ENCODE measurements at places on chromosomes 2 and 18.
A peak's percentile ranks its signal among the peaks of the same experiment; 100 is the strongest.

DNA sequence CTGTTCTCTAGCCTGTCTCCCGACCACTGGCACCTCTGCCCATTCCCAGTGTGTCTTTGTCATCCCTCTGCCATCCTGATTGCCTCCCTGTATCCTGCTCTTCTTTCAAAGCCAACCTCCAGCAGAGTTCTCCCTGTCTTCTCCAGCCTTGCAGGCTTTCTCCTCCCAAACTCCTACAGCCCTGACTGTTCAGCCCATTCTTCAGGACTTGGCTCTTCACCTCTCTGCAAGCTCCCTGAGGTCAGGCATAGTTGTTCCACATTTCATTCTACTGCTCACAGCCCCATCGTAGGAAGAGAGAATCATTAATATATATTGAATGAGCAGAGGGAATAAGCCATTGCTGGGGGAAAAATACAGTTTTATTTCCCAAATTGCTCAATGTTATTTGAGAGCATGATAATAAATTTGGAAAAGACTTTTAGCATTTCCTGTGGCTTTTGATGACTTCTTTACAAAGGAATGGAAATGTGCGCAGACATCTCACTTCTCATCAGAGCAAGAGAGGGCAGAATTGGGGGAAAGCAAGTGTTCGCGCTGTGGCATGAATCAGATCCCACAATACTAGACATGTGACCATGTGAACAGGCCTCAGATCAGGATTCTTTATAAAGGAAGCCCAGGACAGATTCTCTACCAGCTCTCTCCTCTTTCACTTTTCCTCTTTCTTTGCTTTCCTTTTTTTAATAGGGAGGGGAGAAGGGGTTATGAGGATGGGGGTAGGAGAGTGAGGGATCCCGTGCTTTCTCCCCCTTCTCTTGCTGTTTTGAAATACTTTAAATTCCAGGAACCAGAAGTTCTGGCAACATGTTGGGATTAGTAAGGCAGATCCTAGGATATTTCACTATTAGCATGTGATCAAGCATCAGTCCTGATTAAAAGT lies 37.4 kb downstream of the EPAS1 start:
- DNase-seq: no peak

DNA sequence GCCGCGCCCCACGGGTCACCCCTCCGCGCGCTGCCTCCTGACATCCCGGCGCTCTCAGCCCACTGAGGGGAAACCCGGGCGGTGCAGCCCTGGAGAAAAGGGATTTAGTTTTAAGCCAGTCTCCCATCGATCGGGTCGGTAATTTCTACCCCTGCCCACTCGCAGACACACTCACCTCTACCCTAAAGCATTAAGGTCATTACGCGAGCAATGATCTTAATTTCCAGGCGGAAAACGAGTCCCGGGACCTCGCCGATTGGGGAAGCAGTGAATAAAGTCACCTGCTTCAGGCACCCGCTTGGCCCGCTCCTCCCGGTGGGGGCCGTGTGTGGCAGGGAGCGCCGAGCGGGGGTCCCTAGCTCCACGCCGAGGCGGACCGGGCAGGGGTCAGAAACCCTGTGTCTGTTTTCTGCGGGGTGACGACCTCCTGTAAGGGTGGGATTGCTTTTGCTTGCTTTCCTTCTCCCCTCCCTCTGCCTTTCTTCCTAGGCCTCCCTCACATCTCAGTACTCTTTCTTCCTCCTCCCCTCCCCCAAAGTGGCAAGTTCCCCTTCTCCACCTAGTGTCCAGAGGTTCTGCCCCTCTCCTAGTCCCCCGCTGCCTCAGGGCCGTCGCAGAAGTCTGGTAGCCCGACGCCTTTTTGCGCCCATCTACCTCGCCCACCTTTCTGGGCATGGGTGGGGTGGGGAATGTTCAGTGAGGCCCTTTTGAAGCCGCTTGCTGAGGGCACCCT lies 142.6 kb downstream of the MEIS1 start:
- DNase-seq: no peak

DNA sequence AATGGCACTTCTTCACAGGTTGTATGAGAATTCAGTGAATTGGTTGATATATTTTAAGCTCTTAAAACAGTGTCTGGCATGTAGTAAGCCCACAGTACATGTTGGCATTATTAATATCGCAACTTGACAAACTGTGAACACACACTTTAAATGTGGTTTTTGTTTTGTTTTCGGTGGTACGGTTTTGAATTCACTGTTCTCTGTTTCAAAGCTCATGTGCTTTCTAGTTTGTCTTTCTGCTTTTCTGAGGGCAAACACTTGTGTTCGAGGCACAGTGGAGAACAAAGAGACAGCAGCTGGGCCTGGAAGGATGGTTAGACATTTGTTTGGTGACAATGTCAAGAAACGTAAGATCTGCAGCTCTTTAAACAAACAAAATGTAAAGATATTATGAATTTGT lies 276.5 kb upstream of the MC4R start:
- no peak for DNase-seq

GRCh38 chr18:75335511-75335910 lies 92.0 kb downstream of the SMIM21 start:
- no peak for DNase-seq

GRCh38 chr2:29463181-29463900 lies 348.1 kb downstream of the CLIP4 start:
- DNase-seq: no peak

GRCh38 chr2:85287721-85288120 lies 40.1 kb downstream of the TGOLN2 start:
- DNase-seq: no peak

DNA sequence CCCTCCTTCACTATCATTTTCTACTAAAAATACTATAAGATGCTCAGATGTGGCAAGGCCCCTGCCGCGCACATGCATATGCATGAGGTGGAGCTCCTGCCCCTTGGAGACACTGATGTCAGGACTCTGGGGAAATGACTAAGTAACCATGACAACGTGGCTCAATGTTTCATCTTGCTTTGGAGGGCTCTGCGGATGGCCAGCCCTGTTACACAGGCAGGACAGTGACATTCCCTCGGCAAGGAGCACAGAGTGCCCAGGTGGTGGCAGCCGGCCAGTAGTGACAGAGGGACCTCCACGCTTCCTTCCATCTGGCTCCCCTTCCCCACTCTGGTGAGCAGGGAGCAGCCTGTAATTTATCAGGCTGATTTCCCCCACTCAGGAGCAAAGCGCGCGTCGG lies 364.1 kb downstream of the SS18 start:
- DNase-seq: no peak

DNA sequence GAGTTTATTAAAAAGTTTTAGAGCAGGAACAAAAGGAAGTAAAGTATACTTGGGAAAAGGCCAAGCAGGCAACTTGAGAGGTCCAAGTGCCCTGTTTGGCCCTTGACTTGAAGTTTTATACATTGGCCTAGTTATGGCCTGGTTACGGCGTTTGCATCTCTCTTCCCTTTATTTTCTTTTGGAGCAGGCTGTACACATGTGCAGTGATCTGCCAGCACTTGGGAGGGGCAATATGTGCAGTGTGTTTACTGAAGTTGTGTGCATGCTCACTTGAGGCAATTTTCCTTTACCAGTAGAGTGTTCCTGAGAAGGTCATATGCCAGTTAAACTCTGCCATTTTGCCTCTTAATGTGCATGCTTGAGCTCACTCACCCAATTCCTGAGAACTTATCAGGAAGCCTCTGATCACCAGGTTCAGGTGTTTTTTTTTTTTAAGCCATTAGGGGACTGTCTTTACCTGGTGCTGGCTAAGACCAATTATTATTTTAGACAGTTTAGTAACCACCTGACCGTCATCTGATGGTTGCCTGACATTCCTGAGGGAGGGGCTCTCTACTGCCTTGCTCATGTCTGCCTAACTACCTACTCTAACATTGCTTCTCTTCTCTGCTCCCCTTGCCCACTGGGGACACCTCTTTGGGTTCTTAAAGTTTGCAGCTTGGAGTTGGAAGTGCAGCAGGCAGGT lies 48.0 kb downstream of the SCN2A start:
- no peak for DNase-seq

GRCh38 chr18:10228326-10228725 lies 226.1 kb upstream of the APCDD1 start:
- DNase-seq: no peak

DNA sequence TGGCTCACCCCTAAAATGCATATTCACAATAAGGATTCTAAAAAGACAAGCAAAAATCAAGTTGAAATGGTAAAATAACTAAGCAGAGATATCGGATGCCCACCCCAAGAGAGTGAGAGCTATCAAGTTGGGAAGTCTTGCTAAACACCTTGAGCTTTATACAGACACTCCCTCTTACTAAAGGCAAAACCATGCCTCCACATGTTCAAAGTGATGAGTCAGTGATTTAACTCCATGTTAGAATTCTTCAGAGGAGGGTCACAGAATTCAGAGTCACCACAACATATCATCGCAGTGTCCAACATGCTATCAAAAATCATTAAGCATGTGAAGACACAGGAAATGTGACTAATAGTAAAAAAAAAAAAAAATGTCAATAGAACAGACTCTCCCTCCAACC lies 20.6 kb upstream of the ST8SIA3 start:
- no peak for DNase-seq

GRCh38 chr2:47172156-47172921 lies 17.2 kb upstream of the STPG4 start:
- no peak for DNase-seq

DNA sequence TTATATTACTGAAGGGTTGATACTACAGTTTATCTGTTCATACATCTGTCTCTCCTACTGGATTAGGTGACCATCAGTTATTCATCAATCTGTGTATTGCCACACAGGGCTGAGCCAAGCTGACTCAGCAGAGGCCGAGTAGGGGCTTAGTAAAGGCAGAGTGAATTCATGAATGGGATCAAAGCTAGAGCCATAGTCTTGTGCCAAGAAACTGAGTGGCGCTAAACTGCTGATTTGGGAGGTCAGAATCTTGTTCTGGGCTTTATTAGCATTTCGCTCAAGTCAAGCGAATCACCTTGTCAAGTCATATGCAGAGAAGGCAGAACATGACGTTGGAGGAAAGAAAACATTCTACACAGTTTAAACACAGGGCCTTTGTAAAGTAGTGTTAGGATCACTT lies 34.1 kb downstream of the SOCS6 start:
- DNase-seq: no peak

- DNase-seq: no peak
These were observed 16.2 kb upstream of the MBD2 start for GRCh38 chr18:54240629-54241107.

DNA sequence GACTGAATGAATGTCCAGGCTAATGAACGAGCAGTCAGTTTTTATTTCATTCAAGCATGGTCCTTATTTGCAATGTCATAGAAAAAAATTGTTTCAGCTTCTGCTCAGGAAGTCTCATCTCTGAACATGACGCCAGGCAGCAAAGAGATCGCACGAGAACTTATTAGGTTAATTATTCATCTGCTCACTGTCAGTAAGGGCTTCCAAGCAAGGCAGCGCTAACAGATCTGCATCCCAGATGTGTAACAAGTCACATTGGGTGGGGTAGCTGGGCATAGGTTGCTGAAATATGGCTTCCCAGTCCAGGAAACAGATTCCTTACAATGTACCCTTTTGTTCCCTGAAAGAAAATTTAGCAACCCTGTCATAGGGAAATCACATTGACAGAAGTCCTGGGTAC lies 63.5 kb downstream of the ANKRD44 start:
- no peak for DNase-seq

GRCh38 chr2:84880395-84880644 lies 564 bp downstream of the TRABD2A start:
- DNase-seq: no peak

- no peak for DNase-seq
These were observed 190.4 kb downstream of the MC4R start for GRCh38 chr18:60182223-60182622.

GRCh38 chr2:96315400-96316071 lies 9.6 kb upstream of the ITPRIPL1 start:
- DNase-seq: peak; percentile 61

DNA sequence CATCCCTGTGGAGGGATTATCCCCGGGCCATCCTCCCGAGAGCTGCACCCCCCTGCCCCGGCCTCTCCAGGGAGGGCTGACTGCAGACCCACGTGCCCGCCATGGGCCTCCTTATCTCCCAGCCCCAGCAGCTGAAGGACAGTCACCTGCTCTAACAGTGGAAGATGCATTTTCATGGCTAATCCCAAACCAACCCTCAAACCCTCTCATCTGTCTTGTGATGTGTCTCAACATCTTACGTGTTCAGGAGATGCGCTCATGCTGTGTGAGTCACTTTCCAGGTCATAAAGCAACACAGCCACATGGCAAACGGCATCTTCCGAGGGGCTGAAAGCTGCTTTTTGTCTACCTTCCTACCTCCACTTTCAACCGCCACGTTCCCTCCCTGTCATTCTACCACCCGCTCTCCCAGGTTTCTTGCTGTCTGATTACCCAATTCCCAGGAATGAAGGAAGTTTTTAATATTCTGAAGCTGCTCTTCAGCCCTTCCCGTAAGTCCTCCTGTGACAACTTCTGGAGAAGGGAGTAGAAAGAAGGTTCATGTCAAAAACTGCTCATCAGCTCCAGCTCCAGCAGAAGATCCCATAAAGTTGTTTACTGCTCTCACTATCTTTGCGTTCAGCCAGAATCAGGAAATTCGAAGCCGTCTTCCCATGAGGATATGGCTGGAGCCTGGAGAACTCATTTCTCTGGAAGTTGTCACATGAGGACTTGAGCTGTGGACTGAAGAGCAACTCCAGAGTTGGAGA lies 54.5 kb downstream of the MBP start:
- no peak for DNase-seq

All from activated CD4-positive, alpha-beta memory T cell treated with anti-CD3 and anti-CD28 coated beads, Interleukin-2, amount 10 ng/mL, durations not matched to agents 7 days and 5 days (primary cell).